ENCODE measurements at places on chromosomes 6 and 20.
A peak's percentile ranks its signal among the peaks of the same experiment; 100 is the strongest.

- no peak for DNase-seq
Measured at GRCh38 chr20:3195590-3196237, 8.8 kb downstream of the DDRGK1 start.

GRCh38 chr20:32685541-32686529 lies 12.1 kb upstream of the C20orf203 start:
- DNase-seq = no peak

- peak; percentile 95 for DNase-seq
Measured at GRCh38 chr6:150068720-150069648, at the start of gene ULBP3. TSS of gene ULBP3 (minus strand) at chr6:150069121. CDS start at chr6:150069066, 55 bp downstream.

DNA sequence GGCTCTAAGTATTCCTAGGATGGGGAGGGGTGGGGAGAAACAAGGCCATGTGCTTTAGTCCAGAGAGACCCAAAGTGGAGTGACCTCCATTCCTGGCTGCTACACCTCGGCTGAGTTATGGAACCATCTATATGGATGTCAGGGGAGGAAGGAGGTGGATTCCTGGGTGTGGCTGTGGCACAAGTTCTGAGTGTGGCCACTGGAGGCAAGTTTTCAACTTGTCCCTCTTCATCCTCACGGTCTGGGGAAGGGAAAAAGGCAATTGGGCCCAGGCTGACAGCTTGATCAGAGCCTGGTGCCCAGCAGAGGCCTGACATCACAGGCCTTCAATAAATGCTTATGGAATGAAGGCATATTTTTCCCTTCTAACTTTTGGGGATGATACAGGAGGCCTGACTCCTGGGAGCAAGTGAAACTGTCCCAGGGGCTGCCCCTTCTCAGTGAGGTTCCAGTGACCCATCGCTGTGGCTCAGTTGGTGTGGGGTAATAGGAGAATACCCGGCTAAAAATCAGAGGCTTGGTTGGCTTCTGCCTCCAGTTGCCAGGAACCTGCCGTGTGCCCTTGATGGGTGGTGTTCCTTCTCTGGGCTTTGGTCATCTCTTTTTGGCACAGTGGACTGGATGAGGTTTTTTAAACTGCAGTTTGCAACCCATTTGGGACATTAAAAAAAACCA lies 1.8 kb upstream of the ITPR3 start:
- peak; percentile 22 for DNase-seq

DNA sequence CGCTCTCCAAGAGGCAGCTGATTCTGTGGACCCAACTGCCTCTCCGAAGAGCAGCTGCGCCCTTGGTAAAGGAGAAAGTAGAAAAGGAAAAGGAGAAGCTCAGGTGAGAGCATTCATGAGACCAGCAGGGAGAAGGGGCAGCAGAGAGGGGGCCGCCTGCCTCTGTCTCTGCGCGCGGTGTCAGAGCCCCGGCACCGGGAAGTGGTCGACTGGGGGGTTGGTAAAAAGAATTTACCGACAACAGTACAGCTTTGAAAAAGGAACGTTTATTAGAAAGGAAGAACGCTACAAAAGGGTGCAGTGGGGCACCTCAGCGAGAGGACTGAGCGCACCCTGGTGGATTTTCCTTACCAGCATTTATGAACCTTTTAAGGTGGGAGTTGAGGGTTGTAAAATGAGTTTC lies 61.9 kb downstream of the GPR6 start:
- DNase-seq = peak; percentile 48

GRCh38 chr6:149084026-149084425 lies 233.5 kb upstream of the TAB2 start:
- DNase-seq = no peak
